ENCODE measurements at places on chromosomes 12 and 14. TPM values are rescaled to one million over a fixed set of nuclear protein-coding genes. Genes with fewer than 3 reads are reported as not detected.

Gene RESF1
- total RNA-seq, result 19.4 TPM

Gene ENDOU
- total RNA-seq, result 0.49 TPM

Gene BTBD6
- 45.3 TPM for total RNA-seq

Gene TEX52
- not detected for total RNA-seq

Gene JAG2
- 26.1 TPM for total RNA-seq

All from left ventricle myocardium inferior (tissue), 1 donor.